Activated CD4-positive, alpha-beta T cell treated with anti-CD3 and anti-CD28 coated beads for 36 hours (primary cell): ENCODE measurements at places on chromosomes 2 and 18. TPM values are rescaled to one million over a fixed set of nuclear protein-coding genes. Genes with fewer than 3 reads are reported as not detected.

ANKRD62 gene
- total RNA-seq: not detected

SP3 gene
- total RNA-seq: 83.8 TPM

LRRC30 gene
- not detected for total RNA-seq

MOGAT1 gene
- not detected for total RNA-seq

IL36A gene
- total RNA-seq: not detected

GATA6 gene
- not detected for total RNA-seq

TANC1 gene
- total RNA-seq: 0.89 TPM

GRCh38 chr2:67836866-67837265, 225.9 kb downstream of the C1D start:
- H3K4me1 ChIP-seq: no peaks in the 10 kb centered on the region
- no peak for DNase-seq
- no peaks in the 10 kb centered on the region for H3K27me3 ChIP-seq
- no peak overlapping the region for H3K27ac ChIP-seq
- no peak overlapping the region for H3K4me3 ChIP-seq

GRCh38 chr18:6248017-6248416, 166.7 kb downstream of the L3MBTL4 start:
- H3K4me3 ChIP-seq: no peak overlapping the region
- H3K27me3 ChIP-seq: no peaks in the 10 kb centered on the region
- no peak for DNase-seq
- no peak overlapping the region for H3K27ac ChIP-seq
- H3K36me3 ChIP-seq: no peaks in the 10 kb centered on the region

DNA sequence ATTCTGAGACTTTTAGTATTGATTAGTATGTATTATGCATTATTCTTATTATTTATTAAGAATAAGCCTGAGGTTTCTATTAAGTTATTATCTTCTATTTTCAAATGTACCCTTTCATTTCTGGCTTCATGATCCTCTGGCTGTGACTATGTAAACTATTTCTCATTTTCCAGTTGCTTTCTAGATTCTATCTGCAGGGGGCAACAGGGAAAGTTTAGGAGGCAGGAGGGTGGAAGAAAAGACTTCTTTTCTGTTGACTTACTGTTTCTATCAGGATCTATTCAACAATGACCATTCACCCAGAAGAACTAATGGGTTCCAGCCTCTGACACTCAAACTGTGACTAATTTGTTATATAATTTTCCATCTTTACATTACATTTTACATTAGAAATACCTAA, 653.4 kb upstream of the FSHR start:
- H3K27ac ChIP-seq: no peak overlapping the region
- no peaks in the 10 kb centered on the region for H3K4me1 ChIP-seq
- H3K4me3 ChIP-seq: no peak overlapping the region
- H3K36me3 ChIP-seq: no peaks in the 10 kb centered on the region
- H3K27me3 ChIP-seq: no peaks in the 10 kb centered on the region

- no peaks in the 10 kb centered on the region for H3K36me3 ChIP-seq
Measured at GRCh38 chr2:79437433-79438267, 75.2 kb upstream of the CTNNA2 start.

DNA sequence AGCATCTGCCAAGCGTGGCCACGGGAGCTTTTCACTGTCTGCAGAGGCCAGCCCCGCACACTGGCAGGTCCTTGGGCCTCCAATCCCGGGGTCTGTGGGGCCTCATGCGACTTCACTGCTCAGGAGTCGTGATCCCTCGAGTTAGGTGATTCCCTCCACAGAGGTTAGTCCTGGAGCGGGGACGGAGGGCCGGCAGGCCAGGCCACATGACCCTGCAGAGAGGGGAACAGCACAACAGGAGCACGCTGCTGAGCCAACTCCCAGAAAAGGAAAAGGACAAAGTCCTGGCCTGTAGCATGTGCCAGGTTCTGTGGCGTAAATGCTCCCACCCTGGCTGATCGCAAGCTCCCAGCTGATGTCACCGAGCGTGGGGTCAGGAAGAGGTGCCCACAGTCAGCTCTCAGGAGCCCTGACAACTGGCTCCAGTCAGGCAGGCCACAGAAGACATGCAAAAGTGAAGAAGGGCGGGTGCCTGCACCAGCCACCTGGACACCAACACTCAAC, 15.3 kb upstream of the PRLH start:
- no peak for DNase-seq
- H3K4me3 ChIP-seq: no peak overlapping the region
- H3K27ac ChIP-seq: no peak overlapping the region
- no peaks in the 10 kb centered on the region for H3K4me1 ChIP-seq

DNA sequence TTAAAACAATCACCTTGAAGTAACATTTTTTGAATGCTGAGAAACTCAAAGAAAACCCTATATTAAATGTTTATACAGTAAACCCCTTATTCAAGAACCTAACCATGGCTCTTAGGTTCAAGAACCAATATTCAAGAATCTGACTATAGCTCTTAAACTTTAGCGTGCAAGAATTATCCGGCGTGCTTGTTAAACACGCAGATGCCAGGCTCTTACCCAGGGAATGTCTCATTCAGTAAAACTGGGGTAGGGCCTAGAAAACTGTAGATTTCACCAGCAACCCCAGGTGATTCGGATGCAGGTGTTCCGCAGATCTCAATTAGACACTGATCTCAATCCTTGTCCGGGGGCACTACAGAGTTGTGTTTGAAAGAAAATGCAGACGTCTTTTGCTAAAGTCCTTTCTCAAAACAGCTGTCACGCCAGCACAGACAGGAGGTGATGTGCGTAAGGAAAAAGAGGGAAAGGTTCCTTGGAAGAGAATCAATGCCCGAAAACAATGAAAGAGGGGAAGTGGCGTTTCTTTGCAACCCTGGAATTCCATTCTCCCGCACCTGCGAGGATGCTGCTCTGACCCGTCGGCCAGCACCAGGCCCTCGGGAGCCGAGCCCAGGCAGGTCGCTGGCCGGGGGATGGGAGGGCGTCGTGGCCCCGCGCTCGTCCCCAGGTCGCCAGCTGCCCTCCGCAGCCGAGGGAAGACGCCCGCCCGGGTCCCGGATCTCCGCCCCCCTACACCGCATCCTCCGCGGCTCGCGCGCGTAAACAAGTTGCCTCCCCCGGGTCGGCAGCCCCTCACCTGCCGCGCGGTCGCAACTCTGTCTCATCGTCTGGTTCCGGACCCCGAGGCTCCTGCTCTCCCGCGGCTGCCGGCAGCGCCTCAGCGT, 851 bp downstream of the EIF2AK3 start:
- H3K4me1 ChIP-seq: peaks cover 23% of the 10 kb centered on the region
- DNase-seq: peak; percentile 67
- no peaks in the 10 kb centered on the region for H3K36me3 ChIP-seq
- H3K27ac ChIP-seq: peak overlapping the region; percentile 91
- no peak overlapping the region for H3K4me3 ChIP-seq
